ENCODE measurements at places on chromosomes 7 and 10. TPM values are rescaled to one million over a fixed set of nuclear protein-coding genes. Genes with fewer than 3 reads are reported as not detected.

Gene PROSER2
- polyA plus RNA-seq = 4.1 TPM

Gene ENO4
- 3.0 TPM for polyA plus RNA-seq

DNA sequence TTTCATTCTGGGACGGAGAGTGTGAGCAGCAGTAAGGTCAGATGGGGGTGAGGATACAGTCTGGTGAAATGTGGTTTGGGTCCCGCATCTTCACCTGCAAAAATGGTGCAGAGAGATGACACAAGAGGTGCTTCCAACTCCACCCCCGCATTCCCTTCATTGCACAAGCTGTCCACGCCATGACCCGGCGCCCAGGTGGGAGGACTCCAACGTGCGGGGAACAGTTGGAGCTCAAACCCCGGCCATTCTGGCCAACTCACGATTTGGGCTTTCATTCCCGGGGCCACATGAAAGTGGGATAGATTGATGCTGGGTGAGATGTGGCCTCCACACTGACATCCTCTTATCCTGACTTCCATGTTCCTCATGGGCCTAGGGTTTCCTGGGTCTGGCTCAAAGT, 34.6 kb upstream of the ZNF273 start:
- DNase-seq = no peak

Gene LGI1
- polyA plus RNA-seq = 7.0 TPM

DNA sequence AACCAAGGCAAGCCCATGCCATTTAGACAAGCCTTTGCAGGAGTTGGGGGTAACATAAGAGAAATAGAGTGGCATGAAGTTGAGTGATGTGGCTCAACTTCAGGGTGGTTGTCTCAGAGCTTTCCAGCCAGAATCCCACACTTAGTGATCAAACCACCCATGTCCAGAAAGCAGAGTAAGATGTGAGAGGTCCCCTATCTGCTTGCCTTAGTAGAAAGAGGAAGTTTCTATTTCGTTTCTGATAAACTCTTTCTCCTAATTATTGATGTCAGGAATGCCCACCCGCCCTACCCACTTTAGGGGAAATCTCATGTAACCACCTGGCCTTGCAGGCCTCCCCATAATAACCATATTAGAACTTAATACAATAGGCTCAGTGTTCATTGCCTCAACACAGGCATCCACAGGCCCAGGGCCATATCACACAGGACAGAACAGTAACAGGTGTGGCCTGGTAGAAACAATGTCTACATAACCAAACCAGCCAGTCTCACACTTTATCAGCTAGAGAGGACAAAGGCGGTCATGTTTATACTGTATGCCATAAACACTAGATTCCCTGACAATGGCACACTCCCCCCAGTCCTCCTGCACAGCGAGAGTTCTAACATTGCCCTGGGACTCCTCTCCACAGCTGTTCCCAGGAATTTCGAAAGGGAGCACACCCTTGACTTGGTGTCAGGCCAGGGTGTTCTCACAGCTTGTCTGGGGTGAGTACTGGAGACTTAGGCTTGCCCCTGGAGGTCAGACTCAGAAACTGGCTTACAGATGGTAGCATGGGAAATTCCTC, 364.4 kb downstream of the CXCL12 start:
- no peak for DNase-seq

DNA sequence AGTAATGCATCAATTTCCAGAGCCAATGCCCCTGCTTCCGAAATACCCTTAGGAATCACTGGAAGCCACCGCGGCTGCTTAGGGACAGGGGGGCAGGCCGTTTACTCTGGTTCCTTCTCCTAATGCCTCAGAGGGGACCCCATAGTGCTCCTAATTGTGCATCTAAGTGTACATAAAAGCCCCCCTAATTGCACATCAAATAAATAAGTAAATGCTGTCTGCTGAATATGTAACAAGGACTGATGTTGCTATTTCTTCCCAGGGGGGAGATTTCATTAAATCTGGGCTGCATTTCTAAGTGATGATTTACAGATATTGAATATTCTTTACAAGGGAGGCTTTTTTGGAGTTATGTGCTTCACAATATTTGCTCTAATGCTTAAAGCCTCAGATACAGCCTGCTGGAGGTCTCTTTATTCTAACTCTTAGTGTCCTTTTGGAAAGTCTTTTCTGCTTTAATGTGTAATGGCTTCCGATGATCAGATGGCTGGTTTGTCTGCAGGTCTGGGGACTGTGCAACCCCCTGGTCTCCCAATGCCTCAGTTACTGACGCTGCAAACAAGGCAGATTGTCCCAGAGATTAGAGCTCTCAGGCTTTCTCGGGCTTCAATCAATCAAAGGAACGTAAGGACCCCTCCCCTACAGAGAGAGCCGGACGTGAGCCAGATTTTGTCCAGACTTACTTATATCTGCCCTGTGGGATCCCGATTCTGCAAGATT, 143.0 kb downstream of the PRPF18 start:
- DNase-seq = no peak

Gene IDI2
- not detected for polyA plus RNA-seq

DNA sequence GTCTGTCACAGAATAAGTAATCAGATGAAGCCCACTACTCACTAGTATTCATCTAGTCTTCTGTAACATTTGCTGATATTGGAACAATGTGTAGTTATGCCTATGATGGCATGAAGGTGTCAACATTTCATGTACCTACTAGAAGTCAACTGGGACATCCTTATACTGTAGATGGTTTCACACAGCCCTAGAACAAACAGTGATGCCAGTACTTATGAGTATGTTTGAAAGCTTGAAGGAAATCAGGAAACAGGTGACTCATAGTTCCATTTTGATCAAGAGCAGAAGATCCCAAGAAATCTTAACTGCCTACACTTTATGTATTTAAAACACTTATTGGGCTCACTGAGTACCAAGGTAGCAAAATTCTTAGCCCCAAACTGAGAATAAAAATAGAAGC, 1519.6 kb downstream of the REEP3 start:
- no peak for DNase-seq

Gene AGAP5
- polyA plus RNA-seq = 37.7 TPM

Gene ECHS1
- 134 TPM for polyA plus RNA-seq

Gene NODAL
- polyA plus RNA-seq = 0.18 TPM

Gene UNCX
- 19.5 TPM for polyA plus RNA-seq

Gene DNAJC30
- polyA plus RNA-seq = 9.9 TPM

DNA sequence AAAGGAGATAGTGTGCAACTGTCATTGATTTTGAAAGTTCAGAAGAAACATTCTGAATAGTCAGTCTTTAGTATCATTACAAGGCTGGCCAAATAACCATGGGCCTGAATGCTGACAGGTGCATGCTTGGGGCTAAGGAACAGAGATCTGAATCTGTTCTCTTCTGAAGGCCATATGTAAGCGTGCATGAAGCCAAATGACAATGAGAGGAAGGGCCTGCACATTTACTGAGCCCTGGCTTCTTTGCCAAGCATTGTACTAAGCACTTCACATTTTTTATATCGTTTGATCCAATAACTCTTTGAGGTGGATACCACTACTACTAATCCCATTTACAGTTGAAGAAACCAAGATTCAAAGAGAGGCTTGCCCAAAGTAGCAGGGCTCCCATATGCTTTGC, 22.5 kb upstream of the TIAL1 start:
- DNase-seq = no peak

DNA sequence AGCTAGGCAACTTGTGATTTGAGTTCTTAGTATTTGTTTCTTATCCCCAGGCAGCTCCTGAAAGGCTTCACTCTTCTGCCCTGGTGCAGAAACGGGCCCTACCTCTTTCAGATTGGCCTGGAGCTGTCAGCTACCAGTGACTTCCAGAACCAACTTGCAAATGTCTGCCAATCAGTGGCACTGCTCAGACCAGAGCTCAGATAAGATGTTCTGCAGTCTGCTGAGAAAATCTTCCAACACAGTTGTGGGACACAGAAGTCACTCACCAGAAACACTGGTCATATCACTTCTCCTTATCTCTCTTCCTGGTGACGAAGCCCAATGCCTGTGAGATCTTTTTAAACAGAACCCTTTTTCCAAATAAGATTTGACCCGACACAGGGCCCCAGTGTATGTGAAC, 81.9 kb upstream of the DUSP5 start:
- no peak for DNase-seq

GRCh38 chr10:28480628-28480965, 52.3 kb upstream of the WAC start:
- DNase-seq = no peak

DNA sequence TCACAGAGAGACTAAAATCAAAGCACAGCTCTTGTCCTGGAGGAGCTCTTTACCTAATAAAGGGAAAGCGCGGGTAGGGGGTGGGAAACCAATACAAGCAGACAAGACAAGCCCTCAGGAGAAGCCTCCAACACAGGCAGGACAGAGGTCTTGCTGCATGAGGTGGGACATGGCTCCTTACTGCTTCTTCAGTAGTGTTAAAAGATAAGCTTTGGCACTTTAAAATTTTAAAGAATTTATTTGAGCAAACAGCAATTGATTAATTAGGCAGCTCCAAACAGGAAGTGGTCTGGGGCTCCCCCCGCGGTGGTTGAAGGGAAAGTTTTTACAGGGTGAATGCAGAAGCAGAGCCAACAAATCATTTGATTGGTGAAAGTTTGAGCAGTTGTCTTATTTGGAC, 50.3 kb upstream of the MACC1 start:
- no peak for DNase-seq

Gene WASHC2A
- polyA plus RNA-seq = 73.2 TPM

Gene DPY19L1
- 30.4 TPM for polyA plus RNA-seq

- DNase-seq = no peak
These were observed 70.8 kb upstream of the ZNF438 start for GRCh38 chr10:31102421-31102820.

DNA sequence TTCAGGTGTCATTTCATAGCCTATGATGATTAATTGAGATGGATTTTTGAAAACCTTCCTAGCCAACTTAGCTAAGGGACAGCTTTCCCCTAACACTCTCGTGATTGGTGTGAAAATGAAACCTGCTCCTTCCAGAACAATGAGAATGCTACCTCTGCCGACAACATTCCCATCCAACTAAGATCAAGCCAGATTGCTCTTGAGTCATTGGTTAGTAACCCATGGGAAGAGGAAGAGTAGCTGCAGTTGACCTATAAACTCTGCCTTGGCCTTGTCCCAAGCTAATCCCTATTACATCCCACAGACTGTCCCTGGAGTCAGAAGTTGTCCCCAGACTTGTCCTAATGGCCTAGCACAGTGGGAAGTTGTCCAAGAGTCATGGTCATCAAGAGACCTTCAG, 80.5 kb upstream of the SVIL start:
- DNase-seq = no peak

Gene HMX2
- polyA plus RNA-seq = 1.4 TPM

DNA sequence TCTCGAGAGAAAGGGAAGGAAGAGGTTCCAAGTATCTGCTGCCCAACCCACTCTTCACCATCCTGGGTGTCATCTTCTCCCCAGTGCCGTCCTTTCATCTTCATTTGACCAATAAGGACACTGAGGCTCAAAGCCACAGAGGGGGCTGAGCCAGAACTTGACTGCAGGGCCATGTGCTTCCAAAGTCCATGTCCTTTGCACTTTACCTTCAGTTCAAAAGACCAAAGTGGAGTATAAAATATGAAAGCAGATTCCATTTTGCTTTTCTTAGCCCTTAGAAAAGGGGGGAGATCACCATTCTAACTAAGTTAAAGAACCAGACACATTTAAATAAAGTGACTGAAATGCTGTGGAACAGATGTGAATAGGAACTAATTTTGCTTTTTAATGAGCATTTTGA, 56.2 kb downstream of the JAZF1 start:
- no peak for DNase-seq

Gene TMEM229A
- 0.13 TPM for polyA plus RNA-seq

DNA sequence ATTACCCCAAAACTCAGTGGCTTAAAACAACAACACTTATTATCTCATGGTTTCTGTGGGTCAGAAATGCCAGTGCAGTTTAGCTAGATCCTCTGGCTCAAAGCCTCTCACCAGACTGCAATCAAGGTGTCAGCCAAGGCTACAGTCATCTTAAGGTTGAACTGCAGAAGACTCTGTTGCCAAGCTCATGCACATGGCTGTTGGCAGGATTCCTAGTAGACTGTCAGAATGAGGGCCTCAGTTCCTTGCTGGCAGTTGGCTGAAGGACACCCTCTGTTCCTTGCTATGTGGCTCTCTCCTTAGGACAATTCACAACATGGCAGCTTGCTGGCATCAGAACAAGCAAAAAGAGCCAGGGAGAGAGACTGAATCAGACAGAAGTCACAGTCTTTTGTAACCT, 34.7 kb downstream of the TOMM7 start:
- DNase-seq = no peak

GRCh38 chr7:96359876-96360275, 38.0 kb upstream of the SLC25A13 start:
- no peak for DNase-seq

Gene PAPSS2
- polyA plus RNA-seq = 46.4 TPM

DNA sequence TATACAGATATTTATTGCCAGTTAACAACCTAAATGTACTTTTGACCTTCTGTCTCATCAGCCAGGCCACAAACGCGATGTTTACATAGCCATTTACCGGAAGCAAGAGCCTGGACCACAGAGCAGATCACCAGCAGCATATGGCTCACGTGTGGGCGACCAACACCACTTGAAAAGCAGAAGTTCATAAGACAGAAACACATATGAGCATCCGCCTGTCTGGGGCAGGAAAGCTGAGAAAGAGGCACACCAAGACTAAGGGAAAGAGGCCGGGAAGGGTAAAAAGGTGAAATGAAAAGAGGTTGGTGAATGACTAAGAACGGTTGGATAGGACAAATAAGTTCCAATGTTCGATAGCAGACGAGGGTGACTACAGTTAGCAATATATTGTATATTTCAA, 1.3 kb downstream of the ABCB1 start:
- no peak for DNase-seq

DNA sequence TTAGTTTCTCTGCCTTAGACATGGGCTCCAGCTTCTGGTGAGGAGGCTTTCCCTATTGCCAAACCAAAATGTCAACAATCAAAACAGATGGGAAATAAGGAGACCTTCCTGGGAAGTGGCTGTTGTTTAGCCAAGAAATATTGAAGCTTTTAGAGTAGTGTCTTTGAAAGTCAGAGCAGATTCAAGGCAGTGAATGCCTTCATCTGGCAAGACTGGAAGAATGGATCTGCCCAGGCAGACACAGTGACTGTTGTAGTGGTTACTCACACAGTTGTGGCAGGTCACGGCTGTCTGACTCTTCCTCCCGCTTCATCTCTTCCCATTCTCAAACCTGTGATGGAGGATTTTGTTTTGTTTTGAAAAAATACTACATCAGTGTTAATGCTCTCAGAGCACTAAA, 154.1 kb upstream of the ADO start:
- DNase-seq = no peak

DNA sequence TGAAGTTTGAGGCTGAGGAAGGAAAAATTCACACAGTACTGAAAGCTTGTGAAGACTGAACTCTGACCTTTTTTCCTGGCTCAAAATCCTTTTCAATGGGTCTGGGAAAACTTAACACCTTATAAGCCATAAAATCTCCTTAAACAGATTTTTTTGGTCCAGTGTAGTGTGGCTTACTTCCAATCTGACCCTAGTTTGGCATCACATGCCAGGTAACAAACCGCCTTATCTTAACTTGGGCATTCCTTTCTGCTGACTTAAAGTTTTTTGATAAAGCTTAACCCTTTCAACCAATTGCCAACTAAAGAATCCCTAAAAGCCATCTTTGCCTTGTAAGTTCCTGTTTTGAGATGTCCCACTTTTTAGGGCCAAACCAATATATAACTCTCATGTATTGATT, 13.2 kb upstream of the ITPRID1 start:
- DNase-seq = no peak

GRCh38 chr7:37173670-37174069, 275.0 kb downstream of the ELMO1 start:
- DNase-seq = no peak

Gene HYCC1
- polyA plus RNA-seq = 23.5 TPM
